ENCODE measurements at places on chromosomes 2 and 18. TPM values are rescaled to one million over a fixed set of nuclear protein-coding genes. Genes with fewer than 3 reads are reported as not detected.

GALNT14 gene
- not detected for total RNA-seq

C2orf66 gene
- total RNA-seq, result not detected

TEX44 gene
- not detected for total RNA-seq

- DNase-seq, result peak; percentile 39
Observed at GRCh38 chr18:14974576-14974975, 226.6 kb downstream of the ANKRD30B start.

GRCh38 chr2:37713258-37713700 lies 41.8 kb upstream of the CDC42EP3 start:
- DNase-seq, result no peak

GRCh38 chr2:209907746-209908145 lies 94.7 kb upstream of the RPE start:
- no peak for DNase-seq

Data from esophagus muscularis mucosa (tissue), 4 donors.